ENCODE measurements at places on chromosomes 5 and 9.

DNA sequence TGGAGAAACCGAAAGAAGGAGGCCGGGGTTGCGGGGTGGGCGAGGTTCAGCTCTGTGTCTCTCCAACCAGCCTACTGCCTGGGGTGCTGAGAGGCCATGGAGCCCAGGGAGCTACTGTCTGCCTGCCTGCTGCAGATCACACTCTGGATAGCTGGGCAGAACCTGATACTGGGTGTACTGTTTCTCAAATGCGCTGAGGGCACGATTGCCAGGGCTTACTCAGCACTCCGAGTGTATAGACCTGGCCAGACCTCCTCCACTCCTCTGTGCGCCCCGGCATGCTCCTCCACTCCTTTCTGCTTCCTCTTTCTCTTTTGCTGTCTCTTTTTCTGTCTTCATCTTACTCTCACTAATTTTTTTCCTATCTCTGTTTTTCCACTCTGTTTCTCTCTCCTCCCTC, 215.1 kb downstream of the PAPPA start:
- no peak for DNase-seq

DNA sequence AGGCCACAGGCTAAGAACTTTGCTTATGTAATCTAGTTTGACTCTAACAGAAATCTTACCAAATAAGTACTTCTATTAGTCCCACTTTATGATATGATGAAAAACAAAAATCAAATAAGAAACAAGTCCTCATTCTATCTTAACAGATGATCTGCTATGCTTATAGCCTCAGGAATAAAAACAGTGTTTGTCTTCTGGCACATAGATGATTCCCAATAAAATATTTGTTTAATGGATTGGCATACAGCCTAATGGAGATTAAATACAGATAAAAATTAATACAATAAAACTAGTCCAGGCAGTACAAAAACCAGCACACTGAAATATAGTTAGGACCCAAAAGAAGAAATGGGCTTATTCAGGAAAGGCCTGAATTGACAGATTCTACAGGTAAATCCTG, 971.4 kb upstream of the WWC1 start:
- DNase-seq = no peak

DNA sequence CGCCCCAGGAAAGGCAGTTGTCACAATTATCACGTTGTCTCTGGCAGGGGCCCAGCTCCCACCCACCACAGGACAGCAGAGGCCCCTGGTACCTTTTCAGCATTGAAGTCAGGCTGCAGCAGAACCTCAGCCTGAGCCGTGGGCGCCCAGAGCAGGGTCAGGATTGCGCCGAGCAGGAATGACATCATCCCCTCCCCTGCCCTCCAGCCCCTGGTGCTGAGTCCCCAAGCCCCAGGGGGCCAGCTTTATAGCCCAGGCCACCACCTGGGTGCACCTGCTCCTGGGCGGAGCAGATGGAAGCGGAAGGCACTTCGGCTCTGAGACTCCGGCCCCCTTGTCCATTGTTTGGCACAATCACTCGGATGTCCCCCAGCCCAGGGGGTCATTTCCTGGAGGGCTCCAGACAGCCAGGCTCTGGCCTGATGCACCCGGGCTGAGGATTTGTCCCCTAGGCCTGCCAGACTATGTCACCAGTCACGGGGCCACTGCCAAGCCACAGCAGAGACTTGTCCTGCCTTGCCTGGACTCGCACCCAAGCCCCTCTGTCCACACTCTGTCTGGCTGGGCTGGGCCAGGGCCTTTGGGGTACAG, at the start of gene LCN15:
Gene LCN15 (minus strand): TSS at position 218 of the 591 bp plus-strand sequence. CDS start 30 bp downstream, at position 188.
- DNase-seq = no peak

- no peak for DNase-seq
These were observed 86.0 kb upstream of the TBC1D2 start for GRCh38 chr9:98341157-98342097.

DNA sequence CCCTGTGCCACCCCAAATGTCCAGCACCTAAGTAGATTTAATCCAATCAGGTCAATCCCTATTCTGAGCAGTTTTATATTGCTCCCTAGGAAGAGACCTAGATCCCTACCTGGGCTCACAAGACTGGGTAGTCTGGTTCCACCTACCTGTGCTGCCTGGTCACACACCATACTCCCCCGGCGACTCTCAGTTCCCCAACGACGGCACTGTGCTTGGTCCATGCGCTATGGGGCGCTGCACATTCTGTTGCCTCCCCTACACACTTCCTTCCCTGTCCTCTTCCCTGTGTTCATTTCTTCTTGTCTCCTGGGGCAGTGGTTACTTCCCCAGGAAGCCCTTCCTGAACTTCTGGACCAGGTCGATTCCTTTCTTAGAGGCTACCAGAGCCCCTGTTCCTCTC, 109.9 kb upstream of the IL12B start:
- no peak for DNase-seq

GRCh38 chr5:137565450-137565849, 66.3 kb upstream of the SPOCK1 start:
- no peak for DNase-seq

- no peak for DNase-seq
These were observed 647.2 kb downstream of the BNC2 start for GRCh38 chr9:16223074-16223871.

DNA sequence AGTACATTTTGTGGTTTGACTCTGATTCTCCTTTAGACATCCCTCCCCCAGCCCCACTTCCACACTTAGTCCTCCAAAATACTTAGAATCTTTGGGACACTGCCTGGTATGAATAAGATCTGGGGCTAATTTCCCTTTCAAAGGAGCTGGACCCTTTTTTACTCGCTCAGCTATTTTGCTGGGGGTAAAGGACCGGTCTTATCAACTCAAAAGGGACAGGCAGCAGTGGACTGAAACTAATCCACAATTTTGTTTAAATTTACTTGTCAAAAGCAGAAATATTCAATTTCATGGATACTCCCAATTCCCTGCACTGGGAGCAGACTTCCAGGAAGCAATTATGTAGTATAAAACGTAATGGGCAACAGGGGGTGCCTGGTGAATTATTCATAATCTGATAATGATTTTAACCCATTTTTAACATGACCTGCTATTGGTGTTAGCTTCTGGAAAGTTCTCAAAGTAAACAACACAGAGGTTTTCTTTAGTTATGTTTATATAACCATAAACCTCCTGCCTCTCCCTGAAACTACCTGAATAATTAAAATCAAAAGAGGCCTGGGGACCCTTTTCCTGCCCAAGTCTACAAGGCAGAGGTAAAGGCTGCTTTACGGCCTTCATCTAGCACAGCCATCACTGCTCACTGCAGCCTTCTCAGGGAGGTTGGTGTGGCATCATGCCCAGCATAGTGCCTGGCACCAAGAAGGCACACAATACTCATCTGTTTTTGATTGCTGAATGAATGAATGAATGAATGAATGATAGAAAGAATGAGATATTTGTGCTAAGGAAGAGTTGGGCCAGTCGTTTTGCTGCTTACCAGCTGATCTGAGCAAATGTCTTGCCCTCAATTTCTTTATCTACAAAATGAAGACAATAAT, 44.2 kb upstream of the GNPDA1 start:
- DNase-seq = no peak

GRCh38 chr5:127011153-127011552, 19.2 kb downstream of the MARCHF3 start:
- no peak for DNase-seq

DNA sequence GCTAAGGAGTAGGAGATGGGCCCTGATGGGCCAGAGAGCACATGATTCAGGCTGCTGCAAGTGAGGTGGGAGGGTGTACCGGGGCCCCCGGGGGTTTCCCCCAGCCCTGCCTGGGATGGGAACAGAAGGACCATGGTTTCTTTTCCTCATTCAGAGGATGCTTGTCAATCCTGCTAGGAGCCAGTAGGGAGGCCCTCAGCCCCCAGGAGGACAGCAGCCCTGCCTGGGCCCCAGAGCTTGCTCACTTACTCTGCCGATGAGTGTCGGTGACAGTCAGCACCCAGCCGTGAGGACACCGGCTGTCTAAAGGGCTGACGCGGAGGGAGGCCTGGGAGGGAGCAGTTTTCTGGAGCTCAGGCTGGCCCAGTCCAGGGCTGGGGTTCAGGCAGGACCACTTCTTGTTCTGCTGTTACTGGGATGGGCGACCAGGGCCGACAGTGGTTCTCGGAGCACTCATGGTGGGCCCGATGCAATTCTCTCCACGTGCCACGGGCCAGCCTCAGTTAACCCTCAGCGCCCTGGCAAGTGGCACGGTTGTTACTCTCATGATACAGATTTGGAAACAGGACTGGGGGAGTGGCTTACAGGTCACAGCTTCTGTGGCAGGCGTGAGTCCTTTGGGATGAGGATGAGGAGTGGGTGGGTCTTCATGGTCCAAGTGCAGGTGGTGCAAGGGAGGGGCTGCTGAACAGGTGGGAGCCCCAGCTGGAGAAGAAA, 1.8 kb downstream of the ARRDC1 start:
- no peak for DNase-seq

DNA sequence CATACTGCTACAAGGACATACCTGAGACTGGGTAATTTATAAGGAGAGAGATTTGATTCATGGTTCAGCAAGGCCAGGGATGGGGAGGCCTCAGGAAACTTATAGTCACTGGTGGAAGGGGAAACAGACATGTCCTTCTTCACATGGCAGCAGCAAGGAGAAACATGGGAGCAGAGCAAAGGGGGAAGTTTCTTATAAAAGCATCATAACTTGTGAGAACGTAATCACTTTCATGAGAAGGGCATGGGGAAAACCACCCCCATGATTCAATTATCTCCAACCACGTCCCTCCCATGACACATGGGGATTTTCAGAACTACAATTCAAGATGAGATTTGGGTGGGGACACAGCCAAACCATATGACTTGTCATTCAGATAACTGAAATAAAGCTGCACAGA, 100.9 kb downstream of the ST8SIA4 start:
- no peak for DNase-seq

DNA sequence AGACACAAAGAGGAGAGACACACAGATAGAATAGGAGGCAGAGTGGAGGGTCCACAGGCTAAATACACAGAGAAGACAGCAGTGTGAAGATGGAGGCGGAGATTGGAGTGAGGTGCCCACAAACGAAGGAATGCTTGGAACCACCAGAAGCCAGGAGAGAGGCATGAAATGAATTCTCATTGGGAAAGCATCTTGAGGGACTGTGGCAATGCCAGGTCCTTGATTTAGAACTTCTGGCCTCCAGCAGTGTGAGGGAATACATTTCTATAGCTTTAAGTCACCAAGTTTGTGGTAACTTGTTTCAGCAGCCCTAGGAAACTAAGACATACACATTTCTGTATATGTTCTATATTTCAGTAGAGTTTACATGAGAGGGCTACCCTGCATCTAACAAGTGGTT, 396.6 kb upstream of the ZNF608 start:
- no peak for DNase-seq

GRCh38 chr9:94927762-94928670, 201.5 kb downstream of the AOPEP start:
- no peak for DNase-seq

All from CD4-positive, alpha-beta T cell treated with Interleukin-15 for 1 hour (primary cell).